Tibial artery (tissue), 4 donors: ENCODE measurements at places on chromosomes 7 and 10.
A peak's percentile ranks its signal among the peaks of the same experiment; 100 is the strongest.

GRCh38 chr10:36345807-36346206 is 703.7 kb upstream of the FZD8 start:
- no peak overlapping the region for H3K4me3 ChIP-seq

DNA sequence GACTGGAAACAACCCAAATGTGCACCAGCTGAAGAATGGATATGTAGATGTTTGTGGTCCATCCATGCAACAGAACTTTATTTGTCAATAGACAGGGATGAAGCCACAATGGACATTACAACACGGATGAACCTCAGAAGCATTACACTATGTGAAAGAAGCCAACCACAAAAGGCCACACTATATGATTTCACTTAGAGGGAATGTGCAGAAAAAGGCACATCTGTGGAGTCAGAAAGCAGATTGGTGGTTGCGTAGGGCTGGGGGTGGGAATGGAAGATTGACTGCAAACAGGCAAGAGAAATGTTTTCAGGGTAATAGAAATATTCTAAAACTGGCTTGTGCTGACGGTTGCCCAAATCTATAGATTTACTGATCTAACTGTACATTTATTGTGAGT is 34.3 kb upstream of the WASHC2A start:
- H3K4me3 ChIP-seq: no peak overlapping the region
- H3K27ac ChIP-seq: no peak overlapping the region
- no peaks in the 10 kb centered on the region for H3K4me1 ChIP-seq
- no peaks in the 10 kb centered on the region for H3K27me3 ChIP-seq
- DNase-seq: no peak
- no peaks in the 10 kb centered on the region for H3K36me3 ChIP-seq

DNA sequence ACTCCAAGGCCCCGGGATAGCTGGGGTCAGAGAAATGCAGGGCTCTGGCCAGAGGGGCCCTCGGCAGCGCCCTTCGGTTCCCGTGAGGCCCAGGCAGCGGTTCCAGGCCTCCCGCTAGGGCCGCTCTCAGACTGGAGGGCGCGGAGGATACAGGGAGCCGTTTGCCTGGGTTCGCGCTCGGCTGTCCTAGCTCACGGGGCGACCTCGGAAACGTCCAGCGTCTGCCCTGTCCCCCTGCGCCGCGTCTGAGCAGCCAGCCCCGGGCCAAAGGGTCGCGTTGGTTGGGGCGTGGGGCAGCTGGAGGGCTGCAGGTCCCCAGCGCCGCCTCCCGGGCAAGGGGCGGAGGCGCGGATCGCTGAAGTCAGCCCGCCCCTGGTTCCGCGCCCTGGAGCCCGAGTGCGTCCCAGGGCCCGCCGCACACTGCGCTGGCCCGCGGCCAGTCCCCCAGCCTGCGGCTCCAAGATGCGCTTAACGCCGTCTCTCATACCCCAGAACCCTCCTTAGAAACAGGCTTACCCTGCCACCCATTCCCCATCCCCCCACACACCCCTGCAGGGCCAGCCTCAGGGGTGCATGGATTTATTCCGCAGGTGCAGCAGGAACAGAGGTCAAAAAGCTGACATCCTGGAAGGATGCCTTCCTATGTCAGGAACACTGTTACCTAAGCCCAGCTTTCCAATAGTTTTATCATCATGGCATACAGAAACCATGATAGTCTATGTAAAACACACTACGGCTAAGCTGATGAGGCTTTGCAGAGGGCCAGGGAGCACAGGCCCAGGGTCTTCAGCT is 22.1 kb upstream of the OPN4 start:
- H3K27ac ChIP-seq: no peak overlapping the region
- no peaks in the 10 kb centered on the region for H3K36me3 ChIP-seq
- no peak for DNase-seq
- no peaks in the 10 kb centered on the region for H3K27me3 ChIP-seq
- peaks cover 23% of the 10 kb centered on the region for H3K4me1 ChIP-seq

DNA sequence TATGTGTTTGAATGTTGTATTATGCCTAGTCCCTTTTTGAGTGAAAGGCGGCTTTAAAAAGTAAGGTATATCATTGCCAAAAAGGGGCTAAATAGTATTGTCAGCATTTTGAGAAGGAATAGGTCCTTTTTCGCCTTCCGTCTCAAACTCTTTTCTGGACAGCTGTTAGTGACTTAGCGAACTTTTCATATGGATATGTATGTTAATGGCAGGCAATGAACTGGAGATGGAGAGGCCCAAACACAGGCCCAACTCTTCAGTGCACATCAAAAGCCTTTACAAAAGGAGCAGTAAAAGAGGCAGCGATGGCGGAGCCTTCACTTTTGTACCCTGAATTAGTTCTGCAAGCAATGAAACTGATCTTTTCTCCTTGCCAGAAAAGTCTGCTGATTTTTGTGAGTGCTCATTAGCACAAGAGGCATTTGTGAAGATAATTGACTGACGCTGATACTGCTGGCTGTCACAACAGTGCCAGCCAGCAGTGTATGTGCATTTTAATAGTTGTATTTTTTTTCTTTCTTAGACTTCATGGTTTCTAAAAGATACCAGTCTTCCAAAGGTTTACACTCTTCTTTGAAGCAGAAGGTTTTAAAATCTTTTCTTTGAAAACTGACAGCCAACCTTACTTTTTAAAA is 243.7 kb upstream of the SP8 start:
- no peaks in the 10 kb centered on the region for H3K36me3 ChIP-seq
- H3K4me1 ChIP-seq: no peaks in the 10 kb centered on the region
- H3K27ac ChIP-seq: no peak overlapping the region
- no peak overlapping the region for H3K4me3 ChIP-seq

- no peaks in the 10 kb centered on the region for H3K36me3 ChIP-seq
- H3K27ac ChIP-seq: no peak overlapping the region
- no peaks in the 10 kb centered on the region for H3K27me3 ChIP-seq
- H3K4me1 ChIP-seq: peaks cover 6% of the 10 kb centered on the region
- no peak overlapping the region for H3K4me3 ChIP-seq
Measured at GRCh38 chr7:925601-926000, 28.9 kb downstream of the ADAP1 start.

DNA sequence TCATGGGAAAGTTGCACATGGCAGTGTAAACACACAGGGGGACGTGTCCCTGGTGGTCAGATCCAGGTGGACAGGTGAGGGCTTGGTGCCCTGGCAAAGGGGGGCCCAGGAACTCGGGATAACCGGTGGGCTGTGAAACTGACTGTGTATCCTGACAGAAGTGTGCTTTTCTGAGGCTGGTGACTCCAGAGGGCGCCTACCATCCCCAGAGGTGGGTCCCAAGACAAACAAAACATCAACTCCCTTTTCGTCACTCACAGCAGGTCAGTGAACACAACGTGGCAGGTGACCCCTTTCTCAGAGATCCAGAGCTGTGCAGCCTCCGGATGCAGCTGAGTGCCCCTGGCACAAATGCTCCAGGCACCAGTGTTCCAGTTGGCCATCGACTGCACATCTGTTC is 56.0 kb upstream of the DDC start:
- no peak overlapping the region for H3K4me3 ChIP-seq
- no peaks in the 10 kb centered on the region for H3K27me3 ChIP-seq
- peaks cover 32% of the 10 kb centered on the region for H3K4me1 ChIP-seq
- peaks cover 16% of the 10 kb centered on the region for H3K36me3 ChIP-seq
- peak overlapping the region; percentile 36 for H3K27ac ChIP-seq

GRCh38 chr7:116933465-116933864 is 19.8 kb upstream of the ST7 start:
- no peak overlapping the region for H3K4me3 ChIP-seq
- no peaks in the 10 kb centered on the region for H3K4me1 ChIP-seq
- no peaks in the 10 kb centered on the region for H3K27me3 ChIP-seq
- no peaks in the 10 kb centered on the region for H3K36me3 ChIP-seq

DNA sequence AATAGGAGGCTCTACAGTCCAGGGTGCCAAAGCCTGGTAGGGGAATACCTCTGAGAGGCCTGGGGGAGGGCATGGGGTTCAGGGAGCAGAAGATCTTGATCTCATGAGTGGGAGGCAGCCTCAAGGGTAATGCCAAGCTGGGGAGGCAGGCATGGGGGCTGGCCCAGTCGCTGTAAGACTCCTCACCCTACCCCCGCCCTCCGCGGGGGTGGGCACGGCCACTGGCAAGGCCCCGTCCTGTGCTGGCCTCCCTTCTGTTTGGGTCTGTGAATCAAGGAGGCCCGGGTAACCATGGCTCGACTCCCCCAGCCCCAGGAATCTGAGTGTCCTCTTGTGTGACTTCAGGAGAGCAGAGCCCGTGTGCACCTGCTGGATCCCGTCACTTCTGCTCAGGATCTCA is 473.9 kb downstream of the PLXNA4 start:
- peak; percentile 21 for DNase-seq
- H3K27me3 ChIP-seq: no peaks in the 10 kb centered on the region
- H3K4me1 ChIP-seq: no peaks in the 10 kb centered on the region

DNA sequence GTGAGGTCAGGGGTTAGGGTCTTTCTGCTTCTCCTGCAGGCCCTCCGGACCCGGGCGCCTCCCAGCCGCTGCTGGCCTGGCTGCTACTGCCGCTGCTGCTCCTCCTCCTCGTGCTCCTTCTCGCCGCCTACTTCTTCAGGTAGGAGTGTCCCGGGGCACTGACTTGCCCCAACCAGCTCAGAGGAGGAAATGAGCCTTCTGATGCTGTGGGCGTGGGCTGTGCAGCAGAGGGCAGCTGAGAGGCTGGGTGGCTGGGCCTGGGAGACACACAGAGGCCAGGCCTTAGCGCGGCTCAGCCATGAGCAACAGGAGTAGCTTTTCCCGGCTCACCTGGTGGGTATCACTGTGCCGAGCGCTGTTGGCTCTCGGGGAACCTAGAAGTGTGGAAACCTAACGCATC is 78.9 kb downstream of the MKI67 start:
- no peaks in the 10 kb centered on the region for H3K36me3 ChIP-seq
- peak; percentile 86 for DNase-seq
- H3K27ac ChIP-seq: peak overlapping the region; percentile 47
- H3K27me3 ChIP-seq: no peaks in the 10 kb centered on the region

GRCh38 chr7:16203065-16203464 is 218.3 kb downstream of the CRPPA start:
- no peak overlapping the region for H3K27ac ChIP-seq
- H3K4me1 ChIP-seq: no peaks in the 10 kb centered on the region
- H3K4me3 ChIP-seq: no peak overlapping the region

DNA sequence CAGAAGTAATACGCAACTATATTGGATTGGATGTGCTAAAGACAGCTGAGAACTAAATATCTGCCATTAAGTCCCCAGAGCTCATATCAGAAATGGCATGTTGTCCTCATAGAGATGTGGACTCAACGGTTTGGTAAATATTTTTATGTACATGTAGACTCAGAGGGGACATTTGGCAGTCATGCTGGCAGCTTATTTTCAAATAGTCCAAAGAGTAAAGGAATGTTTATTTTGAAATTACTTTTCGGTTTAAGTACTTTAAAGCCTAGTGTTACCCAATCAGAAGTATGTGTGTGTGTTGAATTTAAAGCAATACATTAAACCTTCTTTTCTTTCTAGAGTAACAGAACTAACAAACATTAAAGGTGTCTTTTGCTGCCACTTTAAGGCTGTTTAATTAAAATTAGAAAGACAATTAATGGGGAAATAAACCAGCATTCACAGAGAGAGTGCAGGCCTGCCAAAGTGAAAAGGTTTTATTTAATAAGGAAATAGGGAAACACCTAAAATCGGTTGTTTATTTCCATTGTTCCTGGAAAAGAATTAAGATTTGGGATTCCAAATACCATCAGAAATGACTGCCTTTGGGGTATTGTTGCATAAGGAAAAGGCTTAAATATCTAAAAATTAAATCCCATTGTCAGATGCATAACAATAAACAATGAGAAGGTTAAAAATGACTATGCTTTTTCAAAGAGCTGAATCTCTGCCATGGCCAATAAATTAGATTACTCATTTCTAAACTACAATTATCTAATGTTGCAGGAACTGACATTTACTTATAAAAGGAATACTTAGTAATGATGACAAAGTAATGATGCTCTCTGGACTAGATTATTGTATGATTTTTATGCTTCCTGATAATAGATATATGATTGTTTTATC is 113.4 kb upstream of the AHR start:
- no peak overlapping the region for H3K27ac ChIP-seq
- H3K4me3 ChIP-seq: no peak overlapping the region
- DNase-seq: no peak
- no peaks in the 10 kb centered on the region for H3K27me3 ChIP-seq
- no peaks in the 10 kb centered on the region for H3K4me1 ChIP-seq

- H3K4me1 ChIP-seq: no peaks in the 10 kb centered on the region
- no peaks in the 10 kb centered on the region for H3K27me3 ChIP-seq
- no peaks in the 10 kb centered on the region for H3K36me3 ChIP-seq
- H3K4me3 ChIP-seq: no peak overlapping the region
- DNase-seq: no peak
Measured at GRCh38 chr7:84513061-84513460, 318.5 kb upstream of the SEMA3A start.

GRCh38 chr7:47331179-47331565 is 250.7 kb downstream of the TNS3 start:
- no peak overlapping the region for H3K27ac ChIP-seq
- no peak for DNase-seq
- no peaks in the 10 kb centered on the region for H3K27me3 ChIP-seq
- H3K4me3 ChIP-seq: no peak overlapping the region
- peaks cover 10% of the 10 kb centered on the region for H3K4me1 ChIP-seq

- no peaks in the 10 kb centered on the region for H3K4me1 ChIP-seq
- H3K27ac ChIP-seq: no peak overlapping the region
- DNase-seq: peak; percentile 11
- H3K36me3 ChIP-seq: peaks cover 12% of the 10 kb centered on the region
- no peaks in the 10 kb centered on the region for H3K27me3 ChIP-seq
- no peak overlapping the region for H3K4me3 ChIP-seq
Measured at GRCh38 chr10:129755158-129755591, 208.9 kb downstream of the EBF3 start.

DNA sequence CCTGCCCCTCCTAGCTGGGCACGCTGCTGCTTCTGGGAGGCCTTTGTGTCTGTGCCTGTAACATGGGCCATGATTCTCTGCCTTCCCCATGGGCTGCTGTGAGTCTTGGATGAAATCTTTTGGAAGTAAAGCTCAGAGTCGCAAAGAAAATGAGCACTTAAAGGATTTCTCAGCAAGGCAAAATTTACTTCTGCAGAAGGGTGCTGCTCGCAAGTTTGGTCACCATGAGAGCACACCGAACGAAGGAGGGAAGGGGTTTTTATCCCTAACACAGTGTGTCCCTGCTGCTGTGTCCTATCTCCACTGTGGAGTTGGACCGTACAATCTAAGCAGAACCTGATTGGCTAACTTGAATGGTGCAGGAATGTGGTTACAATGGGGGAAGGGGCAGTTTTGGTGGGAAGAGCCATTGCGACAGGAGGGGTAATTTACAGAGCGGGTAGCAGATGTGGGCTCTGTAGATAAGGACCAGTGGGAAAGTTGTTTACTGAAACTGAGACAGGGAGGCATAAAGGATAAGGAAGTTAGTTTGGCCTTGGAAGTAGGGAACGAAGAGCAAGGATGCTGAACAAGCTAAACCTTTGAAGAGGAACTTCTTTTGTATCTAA is 57.5 kb downstream of the FANK1 start:
- no peak overlapping the region for H3K4me3 ChIP-seq
- no peaks in the 10 kb centered on the region for H3K27me3 ChIP-seq
- H3K4me1 ChIP-seq: no peaks in the 10 kb centered on the region
- no peak overlapping the region for H3K27ac ChIP-seq
- no peaks in the 10 kb centered on the region for H3K36me3 ChIP-seq
